ENCODE measurements at places on chromosomes 5 and 9.

GRCh38 chr5:30605693-30606268 lies 587.7 kb upstream of the CDH6 start:
- DNase-seq, result no peak

- DNase-seq, result no peak
Measured at GRCh38 chr9:111711548-111711947, 50.1 kb downstream of the GNG10 start.

DNA sequence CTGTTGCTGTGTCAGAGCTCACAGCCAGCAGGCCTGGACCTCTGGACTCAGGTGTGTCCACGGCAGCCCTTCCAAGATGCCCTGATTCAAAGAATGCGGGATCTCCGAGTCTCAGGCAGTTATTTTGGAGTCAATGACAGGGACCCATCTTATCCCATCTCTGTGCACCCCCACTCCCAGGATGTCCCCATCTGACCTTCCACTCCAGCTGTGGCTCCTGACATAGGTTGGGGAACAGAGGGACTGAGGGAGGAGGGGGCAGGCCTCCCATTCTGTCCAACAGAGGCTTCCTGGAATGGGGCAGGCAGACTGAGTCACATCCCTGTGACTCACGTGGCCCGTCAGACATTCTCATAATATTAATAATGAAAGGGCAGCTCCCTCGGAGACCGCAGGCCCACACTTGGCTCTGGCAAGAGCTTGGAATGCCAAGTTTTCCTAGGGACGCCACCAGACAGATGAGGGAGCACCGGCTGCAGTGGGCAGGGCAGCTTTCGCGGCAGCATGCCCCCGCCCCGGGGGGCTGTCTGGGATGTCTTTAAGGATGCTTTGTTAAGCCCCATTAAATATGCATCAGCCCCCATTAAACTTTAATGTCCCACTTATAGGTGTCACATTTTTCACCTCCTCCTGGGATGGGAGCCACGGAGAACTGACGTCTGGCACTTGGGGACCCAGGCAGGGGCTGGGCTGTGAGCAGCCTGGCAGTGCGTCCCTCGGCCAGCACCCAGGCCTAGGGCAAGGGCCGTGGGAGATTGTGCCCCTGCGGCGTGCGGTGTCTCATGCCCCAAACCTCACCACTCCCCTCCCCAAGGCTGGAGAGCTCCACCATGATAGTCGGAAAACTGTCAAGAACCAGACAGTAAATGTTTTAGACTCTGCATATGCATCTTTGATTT lies 23.6 kb upstream of the FIBCD1 start:
- DNase-seq, result peak; percentile 96

GRCh38 chr5:66015196-66015960 lies 89.0 kb downstream of the ERBIN start:
- DNase-seq, result no peak

- no peak for DNase-seq
Measured at GRCh38 chr5:33984671-33985124, at the start of gene SLC45A2. Gene SLC45A2, minus strand, starts transcription at chr5:33984693. Its CDS starts 110 bp downstream, at chr5:33984583.

- no peak for DNase-seq
Measured at GRCh38 chr9:116262448-116262847, 108.9 kb downstream of the PAPPA start.

- no peak for DNase-seq
Measured at GRCh38 chr5:530001-530955, 6.0 kb upstream of the SLC9A3 start.

DNA sequence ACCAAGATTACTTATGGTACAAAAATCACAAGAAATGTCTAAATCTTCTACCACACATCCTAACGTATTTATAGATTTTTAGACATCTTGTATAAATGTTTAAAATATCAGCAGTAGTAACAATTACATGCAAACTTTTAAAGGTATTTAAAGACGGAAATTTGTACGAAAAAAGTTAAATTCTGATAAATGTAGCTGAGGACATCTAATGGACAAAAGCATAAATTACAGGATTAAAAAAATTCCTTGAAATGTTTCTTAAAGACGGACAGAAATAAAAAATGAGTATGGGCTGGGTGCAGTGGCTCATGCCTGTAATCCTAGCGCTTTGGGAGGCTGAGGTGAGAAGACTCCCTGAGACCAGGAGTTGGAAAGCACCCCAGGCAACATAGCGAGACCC lies 15.8 kb downstream of the ERCC8 start:
- no peak for DNase-seq

- DNase-seq, result no peak
Measured at GRCh38 chr5:114789773-114790402, 379.8 kb downstream of the TRIM36 start.

GRCh38 chr5:3364941-3365340 lies 230.7 kb upstream of the IRX1 start:
- no peak for DNase-seq

GRCh38 chr9:81717747-81718077 lies 28.4 kb upstream of the TLE1 start:
- no peak for DNase-seq

DNA sequence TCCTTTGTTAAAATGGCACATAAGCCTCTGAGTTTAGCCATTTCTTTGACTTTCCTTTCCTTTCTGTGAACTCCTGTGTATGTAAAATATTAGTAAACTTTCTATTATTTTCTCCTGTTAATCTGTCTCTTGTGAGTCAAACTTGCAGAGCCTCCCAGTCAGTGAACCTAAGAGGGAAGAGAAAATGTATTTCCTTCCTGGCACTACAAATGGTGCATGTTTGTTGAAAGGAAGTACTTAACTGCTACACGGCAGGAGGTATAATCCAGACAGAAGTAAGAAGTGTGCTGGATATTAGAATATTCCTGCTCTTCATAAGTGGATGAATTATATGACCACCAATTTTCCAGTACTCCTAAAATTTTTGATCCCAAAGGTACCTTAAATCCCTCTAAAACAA lies 23.0 kb downstream of the CTSL start:
- DNase-seq, result no peak

GRCh38 chr5:104541141-104541785 lies 978.7 kb upstream of the NUDT12 start:
- no peak for DNase-seq

DNA sequence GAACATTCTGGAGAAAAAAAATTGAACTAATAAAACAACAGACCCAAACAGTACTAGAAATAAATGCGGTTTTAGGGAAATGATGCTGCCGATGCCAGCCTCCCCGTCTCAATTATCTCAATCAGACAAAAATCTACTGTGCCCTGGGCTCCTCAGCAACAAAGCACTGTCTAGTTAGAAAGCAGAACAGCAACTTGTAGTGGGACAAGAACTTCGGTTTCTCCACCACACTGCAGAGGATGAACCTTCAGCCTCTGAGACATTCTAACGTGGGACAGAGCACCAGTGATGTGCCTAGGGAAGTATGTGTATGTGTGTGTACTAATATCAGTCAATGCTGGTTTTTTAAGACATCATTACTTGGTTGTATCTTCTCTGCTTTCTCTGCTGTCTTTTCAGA lies 11.1 kb upstream of the CAST start:
- no peak for DNase-seq

DNA sequence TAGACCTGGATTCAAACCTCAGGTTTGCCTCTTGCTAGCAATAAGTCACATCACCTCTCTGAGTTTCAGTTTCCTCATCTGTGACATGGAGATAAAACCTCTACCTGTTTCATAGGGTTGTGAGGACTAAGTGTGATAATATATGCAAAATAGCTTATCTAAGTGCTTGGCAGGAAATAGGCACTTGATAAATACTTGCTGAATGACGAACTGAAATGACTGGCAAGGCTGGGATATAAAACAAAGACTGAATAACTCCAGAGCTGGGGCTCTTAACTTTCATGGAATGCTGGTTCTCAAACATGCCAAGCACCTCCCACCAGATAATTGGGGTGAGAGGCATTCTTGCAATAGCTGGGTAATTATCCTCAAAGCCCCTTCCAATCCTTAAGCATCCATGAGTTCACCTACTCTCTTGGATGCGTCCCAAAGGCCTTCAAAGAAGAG lies 87.6 kb downstream of the ADRB2 start:
- peak; percentile 77 for DNase-seq

- peak; percentile 72 for DNase-seq
Measured at GRCh38 chr5:15821506-15821905, 321.5 kb downstream of the FBXL7 start.

DNA sequence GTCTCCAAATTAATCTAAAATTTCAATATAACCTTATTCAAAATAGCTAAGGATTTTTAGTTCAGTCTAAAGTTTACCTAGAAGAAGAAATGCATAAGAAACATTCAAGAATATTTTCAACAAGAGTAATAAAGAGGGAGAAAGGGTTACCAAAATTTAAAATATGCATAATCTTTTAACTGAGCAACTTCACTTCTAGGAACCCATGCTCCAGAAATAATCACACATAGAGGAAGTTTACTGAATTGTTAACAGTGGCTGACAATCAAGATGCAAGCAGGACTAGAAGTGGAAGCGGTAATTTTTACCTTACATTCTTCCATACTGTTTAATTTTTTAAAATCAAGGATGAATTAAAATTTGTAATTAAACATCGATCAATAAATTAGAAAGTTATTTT lies 1.9 kb downstream of the PJA2 start:
- DNase-seq, result no peak

DNA sequence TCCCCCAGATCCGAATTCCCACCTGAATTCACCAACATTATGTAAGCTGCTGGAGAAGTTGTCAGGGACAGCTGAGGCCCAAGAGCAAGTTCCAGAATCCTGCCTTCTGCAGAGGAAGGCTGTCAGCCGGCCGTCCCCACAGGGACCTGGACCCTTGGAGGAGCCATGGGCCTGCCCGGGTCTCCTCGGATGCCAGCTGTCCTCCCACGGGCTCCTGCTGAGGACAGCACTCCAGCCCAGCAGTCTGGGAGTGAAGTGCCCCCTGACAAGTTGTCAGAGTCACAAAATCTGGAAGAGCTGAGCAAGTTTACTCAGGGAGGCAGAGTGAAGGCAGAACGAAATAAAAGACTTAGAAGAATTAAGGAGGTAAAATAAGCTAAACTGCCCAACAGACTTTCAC lies 192.5 kb upstream of the DAPK1 start:
- DNase-seq, result no peak

GRCh38 chr9:76667521-76667957 lies 96.7 kb upstream of the PCA3 start:
- peak; percentile 70 for DNase-seq

DNA sequence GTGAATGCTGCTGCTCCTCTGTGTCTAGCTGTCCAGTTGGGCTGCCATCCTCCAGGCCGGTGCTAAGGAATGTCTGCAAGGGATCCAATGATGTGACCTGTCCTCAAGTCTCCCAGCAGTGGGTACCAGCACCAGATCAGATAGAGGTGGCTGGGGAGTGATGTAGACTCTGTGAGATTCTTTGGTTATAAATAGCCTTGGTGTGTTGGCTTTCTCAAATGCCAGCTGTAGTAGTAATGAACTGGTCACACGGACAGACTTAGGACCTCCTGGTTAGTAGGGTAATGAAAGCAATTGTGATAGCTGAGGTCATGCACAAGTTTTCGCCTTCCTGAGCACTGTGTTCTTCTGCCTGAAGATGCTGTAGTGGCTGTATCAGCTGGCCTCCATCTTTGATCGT lies 29.9 kb upstream of the RANBP6 start:
- no peak for DNase-seq

GRCh38 chr5:178630475-178630930 lies 3.7 kb upstream of the CLK4 start:
- DNase-seq, result peak; percentile 20

DNA sequence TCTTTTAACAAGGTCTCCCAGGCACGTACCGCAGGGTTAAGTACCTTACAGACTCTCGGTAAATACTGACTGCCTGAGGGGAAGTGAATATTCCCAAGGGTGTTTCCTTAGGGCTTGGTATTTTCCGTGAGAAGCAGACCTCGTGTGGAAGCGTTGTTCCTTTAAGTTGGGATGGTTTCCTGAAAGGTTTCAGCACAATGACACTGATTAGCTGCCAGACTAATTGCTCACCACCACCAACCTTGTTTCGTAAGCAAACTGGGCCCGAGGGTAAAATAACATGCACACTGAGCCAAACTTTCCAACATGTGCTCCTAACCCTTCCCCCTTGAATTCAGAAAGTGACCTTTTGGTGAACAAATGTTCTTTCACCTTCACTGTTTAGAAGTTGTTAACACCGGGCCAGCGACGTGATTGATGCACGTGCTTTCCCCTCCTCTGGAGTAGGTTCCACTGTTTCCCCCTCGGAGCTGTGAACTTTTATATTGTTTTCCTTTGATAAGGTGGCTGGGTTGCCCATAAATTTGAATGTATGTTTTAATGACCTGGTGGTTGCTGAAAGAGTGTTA lies 128.1 kb upstream of the RPS23 start:
- DNase-seq, result peak; percentile 79

GRCh38 chr9:87112656-87113055 lies 165.3 kb upstream of the GAS1 start:
- DNase-seq, result peak; percentile 63

- no peak for DNase-seq
Measured at GRCh38 chr5:109005297-109006009, 257.8 kb downstream of the FER start.

- no peak for DNase-seq
Measured at GRCh38 chr5:137315534-137316345, 183.4 kb downstream of the SPOCK1 start.

- no peak for DNase-seq
Measured at GRCh38 chr9:26508897-26509296, 383.7 kb downstream of the CAAP1 start.

DNA sequence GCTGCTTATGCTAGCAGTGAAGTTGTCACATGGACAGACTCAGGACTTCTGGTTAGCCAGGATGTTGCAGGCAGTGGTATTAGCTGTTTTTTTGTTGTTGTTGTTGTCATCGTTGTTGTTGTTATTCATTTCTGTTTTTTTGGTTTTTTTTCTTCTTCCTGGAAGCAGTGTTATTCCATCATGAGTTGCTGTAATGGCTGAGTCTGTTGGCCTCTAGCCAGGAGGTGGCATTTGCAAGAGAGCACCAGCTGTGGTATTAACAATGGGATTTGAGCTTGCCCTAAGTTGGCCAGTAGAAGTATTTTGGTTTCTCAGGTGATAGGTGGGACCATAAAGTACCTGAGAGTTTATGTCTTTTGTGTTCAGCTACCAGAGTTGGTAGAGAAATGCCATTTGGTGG lies 561.1 kb downstream of the KCTD16 start:
- no peak for DNase-seq

GRCh38 chr5:180499684-180500083 lies 5.5 kb downstream of the CNOT6 start:
- DNase-seq, result peak; percentile 20

- no peak for DNase-seq
Measured at GRCh38 chr9:133141833-133142595, 21.0 kb upstream of the RALGDS start.

GRCh38 chr5:33810491-33811120 lies 81.2 kb downstream of the ADAMTS12 start:
- DNase-seq, result peak; percentile 85

GRCh38 chr5:34676416-34676815 lies 20.3 kb downstream of the RAI14 start:
- no peak for DNase-seq

GRCh38 chr9:91758491-91758981 lies 191.5 kb downstream of the ROR2 start:
- peak; percentile 28 for DNase-seq

DNA sequence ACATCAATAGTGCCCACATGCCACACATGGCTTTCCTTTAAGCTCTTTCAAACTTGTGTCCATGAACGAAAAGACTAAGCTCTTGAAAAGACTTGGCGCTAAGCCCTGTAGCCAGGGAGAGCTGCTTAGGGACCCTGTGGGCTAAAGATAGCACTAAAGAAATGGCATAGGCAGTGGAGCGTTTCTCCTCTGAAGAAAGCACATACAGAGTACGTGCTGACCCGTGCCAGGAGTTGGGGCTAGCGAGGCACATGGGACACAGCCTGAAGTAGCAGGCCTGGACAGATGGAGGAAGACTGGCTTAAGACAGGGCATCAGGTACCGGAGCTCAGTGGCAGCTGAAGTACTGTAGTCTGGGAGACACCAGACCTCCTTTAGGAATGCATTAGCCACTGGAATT lies 39.7 kb downstream of the ADGRV1 start:
- no peak for DNase-seq
